ENCODE measurements at places on chromosomes 13 and 19.

- DNase-seq: no peak
These were observed 21.8 kb downstream of the MRPS12 start for GRCh38 chr19:38952395-38953165.

GRCh38 chr13:91406619-91407018 is 8.2 kb downstream of the GPC5 start:
- no peak for DNase-seq

DNA sequence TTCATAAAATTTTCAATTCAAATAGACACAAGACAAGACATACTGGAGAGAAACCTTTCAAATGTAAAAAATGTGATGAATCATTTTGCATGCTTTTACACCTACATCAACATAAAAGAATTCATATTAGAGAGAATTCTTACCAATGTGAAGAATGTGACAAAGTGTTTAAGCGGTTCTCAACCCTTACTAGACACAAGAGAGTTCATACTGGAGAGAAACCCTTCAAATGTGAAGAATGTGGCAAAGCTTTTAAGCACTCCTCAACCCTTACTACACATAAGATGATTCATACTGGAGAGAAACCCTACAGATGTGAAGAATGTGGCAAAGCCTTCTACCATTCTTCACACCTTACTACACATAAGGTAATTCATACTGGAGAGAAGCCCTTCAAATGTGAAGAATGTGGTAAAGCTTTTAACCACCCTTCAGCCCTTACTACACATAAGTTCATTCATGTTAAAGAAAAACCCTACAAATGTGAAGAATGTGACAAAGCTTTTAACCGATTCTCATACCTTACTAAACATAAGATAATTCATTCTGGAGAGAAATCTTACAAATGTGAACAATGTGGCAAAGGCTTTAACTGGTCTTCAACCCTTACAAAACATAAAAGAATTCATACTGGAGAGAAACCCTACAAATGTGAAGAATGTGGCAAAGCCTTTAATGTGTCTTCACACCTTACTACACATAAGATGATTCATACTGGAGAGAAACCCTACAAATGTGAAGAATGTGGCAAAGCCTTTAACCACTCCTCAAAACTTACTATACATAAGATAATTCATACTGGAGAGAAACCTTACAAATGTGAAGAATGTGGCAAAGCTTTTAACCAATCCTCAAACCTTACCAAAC is 24.6 kb upstream of the ZNF431 start:
- DNase-seq: no peak

GRCh38 chr13:74644229-74644628 is 510.0 kb upstream of the KLF12 start:
- DNase-seq: no peak

GRCh38 chr19:17681505-17682125 is 6.5 kb downstream of the UNC13A start:
- DNase-seq: no peak

- no peak for DNase-seq
These were observed 4.8 kb upstream of the LGALS7B start for GRCh38 chr19:38784224-38784623.

- no peak for DNase-seq
These were observed 3.9 kb downstream of the ZNF266 start for GRCh38 chr19:9431475-9431874.

DNA sequence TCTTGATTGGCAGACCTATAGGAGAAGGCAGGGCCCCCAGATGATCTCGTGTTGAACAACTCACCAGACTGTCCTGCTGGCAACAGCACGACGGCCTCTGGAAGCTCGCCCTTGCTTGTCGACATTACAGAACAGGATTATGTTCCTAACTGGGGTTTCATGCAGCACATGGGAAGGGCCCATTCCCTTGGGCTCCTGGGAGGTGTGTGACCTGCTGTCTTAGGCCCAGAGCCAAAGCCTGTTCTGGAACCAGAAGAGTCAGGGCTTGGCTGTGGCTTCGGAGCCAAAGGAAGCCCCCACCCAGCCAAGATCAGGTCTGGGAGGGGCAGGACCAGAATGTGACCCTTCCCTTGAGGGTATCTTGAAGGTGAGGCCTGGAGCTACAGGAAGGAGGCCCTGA is 36.9 kb downstream of the RGCC start:
- DNase-seq: no peak
